ENCODE measurements at places on chromosomes 3 and 15. TPM values are rescaled to one million over a fixed set of nuclear protein-coding genes. Genes with fewer than 3 reads are reported as not detected.

ZMYND10 gene
- total RNA-seq, result 1.1 TPM

GPR160 gene
- total RNA-seq, result 1.1 TPM

SH3GL3 gene
- 1.7 TPM for total RNA-seq

FHIT gene
- 3.7 TPM for total RNA-seq

CAMK1 gene
- 9.5 TPM for total RNA-seq

CHRNB4 gene
- total RNA-seq, result not detected

OCA2 gene
- 0.88 TPM for total RNA-seq

GOLGA8H gene
- not detected for total RNA-seq

USP13 gene
- total RNA-seq, result 4.4 TPM

USP50 gene
- total RNA-seq, result not detected

SGO1 gene
- 4.8 TPM for total RNA-seq

SNURF gene
- 1.8 TPM for total RNA-seq

BRPF1 gene
- total RNA-seq, result 13.1 TPM

ZNF35 gene
- total RNA-seq, result 9.9 TPM

GOLGA8O gene
- not detected for total RNA-seq

SHF gene
- 4.7 TPM for total RNA-seq

AP3B2 gene
- total RNA-seq, result not detected

PTPRG gene
- 14.4 TPM for total RNA-seq

GHSR gene
- not detected for total RNA-seq

RHOA gene
- 389 TPM for total RNA-seq

CCR9 gene
- total RNA-seq, result not detected

ECT2 gene
- 34.8 TPM for total RNA-seq

EOMES gene
- not detected for total RNA-seq

SCN11A gene
- total RNA-seq, result not detected

PLSCR2 gene
- not detected for total RNA-seq

UROC1 gene
- not detected for total RNA-seq

ABI3BP gene
- total RNA-seq, result 2.1 TPM

CASR gene
- not detected for total RNA-seq

ENTPD3 gene
- total RNA-seq, result 13.0 TPM

ARNT2 gene
- total RNA-seq, result 1.0 TPM

HIGD2B gene
- not detected for total RNA-seq

FRMD5 gene
- 2.9 TPM for total RNA-seq

DPPA2 gene
- total RNA-seq, result not detected

SPATA12 gene
- total RNA-seq, result not detected

SPINK8 gene
- total RNA-seq, result not detected

LNP1 gene
- 3.1 TPM for total RNA-seq

CADPS gene
- total RNA-seq, result not detected

MYO5C gene
- total RNA-seq, result 21.0 TPM

Measured in airway epithelial cell (primary cell).